ENCODE measurements at places on chromosomes 7 and 10.

DNA sequence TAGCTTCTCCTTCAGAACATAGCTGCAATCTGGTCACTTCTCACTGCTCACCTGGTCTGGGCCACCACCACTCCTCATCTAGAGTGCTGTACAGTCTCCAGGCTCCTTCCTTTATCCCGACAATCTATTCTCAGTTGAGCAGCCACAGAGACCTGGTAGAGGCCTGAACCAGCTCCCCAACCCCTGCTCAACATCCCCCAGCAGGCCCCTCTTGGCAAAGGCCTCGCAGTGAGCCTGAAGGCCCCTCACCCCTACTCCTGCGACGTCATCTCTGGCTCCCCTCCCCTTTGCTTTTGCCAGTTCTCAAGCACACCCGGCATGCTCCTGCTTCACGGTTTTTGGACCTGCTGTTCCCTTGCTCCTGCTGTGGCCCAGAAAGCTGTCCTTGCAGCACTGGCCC is 113.9 kb downstream of the ARHGAP22 start:
- DNase-seq, result no peak

GRCh38 chr10:114856544-114857287 is 35.1 kb downstream of the FHIP2A start:
- no peak for DNase-seq

- DNase-seq, result peak; percentile 36
These were observed 302.9 kb upstream of the PODXL start for GRCh38 chr7:131859147-131859821.

DNA sequence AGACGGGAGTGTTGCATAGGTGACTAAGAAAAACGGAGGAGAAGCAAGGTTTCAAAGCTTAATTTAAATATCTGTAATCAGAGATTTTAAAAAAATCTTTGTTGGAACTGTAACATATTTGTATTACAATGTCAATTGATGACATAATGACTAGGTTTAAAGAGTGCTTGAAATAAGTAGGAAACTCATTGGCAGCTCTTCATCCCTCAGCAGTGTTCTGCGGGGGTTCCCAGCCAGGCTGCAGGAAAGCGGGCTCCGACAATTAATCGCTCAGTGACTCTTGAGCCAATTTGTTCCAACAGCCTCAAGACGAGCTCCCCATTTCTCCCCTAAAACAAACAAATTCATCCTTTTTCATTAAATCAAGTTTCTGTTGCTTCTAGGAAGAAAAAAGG is 22.6 kb downstream of the CPXM2 start:
- DNase-seq, result no peak

GRCh38 chr10:97101166-97101940 is 84.4 kb downstream of the SLIT1 start:
- DNase-seq, result no peak

- DNase-seq, result no peak
These were observed 168.2 kb downstream of the ETV1 start for GRCh38 chr7:13821152-13821787.

DNA sequence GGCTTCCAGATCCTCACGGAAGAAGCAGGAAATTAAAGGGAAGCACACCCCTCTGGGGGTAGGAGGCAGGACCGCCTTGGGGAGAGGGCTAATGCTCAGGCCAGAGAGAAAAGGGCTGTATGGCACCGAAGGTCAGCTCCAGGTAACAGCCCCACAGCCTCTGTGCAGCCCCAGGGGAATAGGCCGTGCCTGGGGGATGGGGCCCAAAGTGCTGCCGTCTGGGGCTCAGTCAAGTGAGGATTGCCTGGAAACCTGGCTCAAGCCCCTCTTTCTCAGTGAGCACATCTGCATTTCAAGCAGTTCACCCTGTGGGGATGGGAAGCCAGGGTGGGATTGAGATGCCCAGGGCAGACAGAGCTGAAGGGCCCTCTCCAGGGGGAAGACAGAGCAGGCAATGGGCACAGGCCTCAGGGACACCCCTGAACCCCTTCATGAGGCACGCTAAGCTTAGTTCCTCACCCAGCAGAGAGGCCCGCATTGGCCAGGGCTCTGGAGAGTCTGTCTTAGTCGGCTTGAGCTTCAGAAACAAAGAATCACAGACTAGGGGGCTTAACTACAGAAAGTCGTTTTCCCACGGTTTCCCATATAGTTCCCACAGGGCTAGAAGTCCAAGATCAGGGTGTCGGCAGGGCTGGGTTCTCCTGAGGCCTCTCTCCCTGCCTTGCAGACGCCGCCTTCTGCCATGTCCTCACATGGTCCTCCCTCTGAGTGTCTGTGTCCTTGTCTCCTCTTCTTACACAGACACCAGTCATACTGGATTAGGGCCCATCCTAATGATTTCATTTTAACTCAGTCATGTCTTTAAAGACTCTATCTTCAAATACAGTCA is 118.2 kb downstream of the PTPN20 start:
- DNase-seq, result no peak

GRCh38 chr10:126163506-126163905 is 224.8 kb downstream of the ADAM12 start:
- DNase-seq, result no peak

GRCh38 chr10:78605800-78606350 is 462.9 kb upstream of the ZMIZ1 start:
- DNase-seq, result no peak

- DNase-seq, result no peak
These were observed 259.8 kb upstream of the SEMA3A start for GRCh38 chr7:84454174-84454959.

- DNase-seq, result peak; percentile 35
These were observed 2.6 kb downstream of the TMEM243 start for GRCh38 chr7:87216701-87217508.

GRCh38 chr7:103446049-103446520 is at the start of gene SLC26A5:
Gene SLC26A5 (minus strand): TSS chr7:103446207. CDS start chr7:103421514, 24,693 bp downstream.
- no peak for DNase-seq

DNA sequence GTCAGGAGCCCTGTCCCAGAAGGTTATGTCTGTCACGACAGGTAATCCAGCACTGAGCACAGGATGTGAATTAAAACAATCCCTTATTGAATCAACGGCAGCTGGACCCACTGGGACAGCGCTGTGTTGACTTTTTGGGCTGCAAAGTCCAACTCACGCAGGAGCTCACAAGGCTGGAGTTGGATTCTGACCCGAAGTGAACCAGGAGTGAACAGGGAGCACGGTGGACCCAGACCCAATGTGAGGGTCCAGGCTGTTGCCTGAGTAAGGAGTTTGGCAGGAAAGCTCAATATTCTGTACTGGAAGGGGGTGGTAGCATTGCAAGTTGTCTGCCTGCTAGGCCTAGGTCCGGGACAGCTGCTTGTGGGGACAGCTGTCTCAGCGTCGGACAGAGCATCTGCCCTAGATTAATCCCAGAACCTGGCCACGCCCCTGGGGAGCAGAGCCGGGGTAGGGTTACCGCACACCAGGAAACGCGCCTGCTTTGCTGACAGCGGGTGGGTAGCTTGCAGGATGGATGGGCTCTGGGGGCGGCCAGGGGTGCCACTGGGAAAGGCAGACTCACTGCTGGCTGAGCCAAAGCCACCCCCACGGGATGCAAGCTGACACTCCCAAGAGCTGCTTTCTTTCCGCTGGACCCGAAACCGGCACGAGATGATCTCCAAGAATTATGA is 24.0 kb downstream of the COL26A1 start:
- no peak for DNase-seq

GRCh38 chr7:18151422-18151821 is 123.8 kb upstream of the PRPS1L1 start:
- no peak for DNase-seq

DNA sequence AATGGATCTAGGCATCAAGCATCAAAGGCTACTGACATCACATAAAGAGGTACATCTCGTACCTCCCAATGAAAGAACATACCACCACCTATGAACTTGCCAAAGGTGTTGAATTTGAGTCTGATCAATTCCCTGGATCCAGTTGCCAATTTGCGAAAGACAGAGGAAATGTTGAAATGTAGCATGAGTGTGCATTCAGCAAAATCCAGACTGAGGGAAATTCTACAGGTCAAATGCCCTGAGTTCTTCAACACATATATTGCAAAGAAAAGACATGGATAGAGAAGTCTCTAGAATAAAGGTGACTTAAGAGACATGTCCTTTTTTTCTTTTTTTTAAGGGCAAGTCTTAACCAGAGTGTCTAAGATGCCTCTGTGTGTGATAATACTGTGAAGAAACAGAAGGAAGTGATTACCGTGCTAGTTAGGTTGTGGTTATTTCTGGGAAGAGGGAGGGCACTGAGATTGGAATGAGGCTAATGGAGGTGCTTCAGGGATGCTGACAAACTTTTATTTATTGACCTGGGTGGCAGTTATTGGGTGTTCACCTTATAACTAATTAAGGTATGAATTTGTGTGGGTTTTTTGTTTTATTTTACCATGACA is 128.7 kb downstream of the SAMD9 start:
- DNase-seq, result no peak

GRCh38 chr7:28528899-28529298 is 116.6 kb downstream of the CREB5 start:
- no peak for DNase-seq

DNA sequence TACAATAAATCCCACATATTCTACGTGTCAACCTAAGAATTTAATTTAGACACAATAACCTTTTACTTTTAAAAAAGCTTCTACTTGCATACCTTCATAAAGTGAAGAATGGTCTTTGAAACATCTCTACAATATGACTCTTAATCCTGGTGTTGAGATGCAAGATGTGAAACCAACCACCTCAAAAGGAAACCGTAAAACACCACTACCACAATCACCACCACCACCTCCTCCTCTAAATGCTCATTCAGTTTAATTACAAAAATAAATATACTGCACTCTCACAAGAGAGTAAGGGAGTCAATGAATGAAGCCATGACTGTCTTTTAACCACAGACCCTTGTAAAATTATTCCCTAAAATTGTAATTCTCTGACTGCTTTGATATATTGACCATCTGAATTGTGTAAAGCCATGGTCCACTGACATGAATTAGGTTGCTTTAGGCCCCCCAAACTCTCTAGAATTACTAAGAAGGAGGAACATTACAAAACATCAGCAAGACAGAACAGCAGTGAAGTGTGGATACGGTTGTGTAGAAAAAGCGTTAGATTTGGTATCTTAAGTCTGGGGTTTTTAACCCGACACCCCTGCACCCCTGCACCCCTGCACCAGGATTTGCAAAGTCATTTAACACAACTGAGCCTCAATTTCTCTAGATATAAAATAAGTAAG is 171.4 kb downstream of the SFMBT2 start:
- DNase-seq, result no peak

DNA sequence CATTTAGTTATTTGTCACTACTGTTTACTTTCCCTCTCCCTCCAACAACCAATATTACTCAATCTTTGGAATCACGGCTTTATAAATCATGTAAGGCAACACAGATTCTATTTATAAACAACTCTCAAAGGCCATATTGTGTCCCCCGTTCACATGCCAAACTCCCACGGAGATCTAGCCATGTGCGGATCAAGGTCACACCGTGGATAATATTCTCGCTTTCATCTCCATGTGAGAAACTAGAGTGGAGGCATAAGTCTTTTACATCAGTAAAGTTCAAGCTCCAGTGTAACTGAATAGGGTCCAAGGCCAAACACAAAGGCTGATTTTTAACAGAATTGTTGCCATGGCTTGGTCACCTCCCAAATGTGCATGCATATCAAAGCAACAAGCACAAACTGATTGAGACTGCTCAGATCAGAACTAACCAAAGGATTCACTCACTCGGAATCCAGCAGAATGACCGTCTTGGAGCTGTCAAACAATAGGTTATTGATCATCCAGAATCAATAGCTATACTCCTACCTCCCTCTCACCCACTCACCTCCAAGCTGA is 569.5 kb upstream of the LRRN3 start:
- DNase-seq, result no peak

DNA sequence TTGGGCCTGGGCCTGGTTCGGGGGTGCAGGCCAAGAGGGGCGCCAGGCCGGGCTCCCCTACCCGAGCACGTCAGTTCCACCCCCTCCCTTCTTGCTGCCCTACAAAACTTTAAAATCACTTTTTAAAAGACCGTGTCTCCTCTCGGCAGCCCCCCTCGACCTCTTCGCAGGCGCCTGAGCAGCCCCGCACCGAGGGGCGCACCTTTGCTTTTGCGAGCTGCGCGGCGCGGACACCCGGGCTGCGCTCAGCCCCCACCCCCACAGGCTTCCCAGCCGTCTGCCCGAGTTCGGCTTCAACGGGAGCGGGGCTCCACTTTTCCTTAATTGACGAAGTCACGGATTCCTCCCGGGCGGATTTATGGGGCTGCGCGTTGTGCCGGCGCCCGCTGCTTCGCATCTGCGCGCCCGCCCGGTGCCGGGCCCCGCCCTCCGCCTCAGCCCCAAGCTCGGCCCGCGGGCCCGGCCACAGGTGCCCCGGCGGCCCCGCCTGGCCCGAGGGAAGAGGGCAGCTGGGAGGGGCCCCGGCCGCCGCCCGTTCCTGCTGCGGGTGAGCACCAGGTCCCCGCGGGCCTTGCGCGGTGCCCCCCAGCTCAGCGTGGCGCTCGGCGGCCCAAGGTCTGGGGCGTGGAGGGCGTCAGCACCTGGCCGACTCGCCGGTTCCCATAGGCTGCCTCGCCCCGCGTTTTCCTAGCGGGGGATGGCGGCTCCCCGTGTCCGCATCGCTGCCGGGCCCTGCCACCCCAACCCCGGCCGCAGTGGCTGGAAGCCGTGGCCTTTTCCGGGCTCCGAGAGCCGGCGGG is 10.8 kb upstream of the MNX1 start:
- DNase-seq, result no peak

- DNase-seq, result no peak
These were observed 165.1 kb downstream of the TNS3 start for GRCh38 chr7:47416492-47417480.

GRCh38 chr7:42372479-42372878 is 135.5 kb upstream of the GLI3 start:
- DNase-seq, result no peak

DNA sequence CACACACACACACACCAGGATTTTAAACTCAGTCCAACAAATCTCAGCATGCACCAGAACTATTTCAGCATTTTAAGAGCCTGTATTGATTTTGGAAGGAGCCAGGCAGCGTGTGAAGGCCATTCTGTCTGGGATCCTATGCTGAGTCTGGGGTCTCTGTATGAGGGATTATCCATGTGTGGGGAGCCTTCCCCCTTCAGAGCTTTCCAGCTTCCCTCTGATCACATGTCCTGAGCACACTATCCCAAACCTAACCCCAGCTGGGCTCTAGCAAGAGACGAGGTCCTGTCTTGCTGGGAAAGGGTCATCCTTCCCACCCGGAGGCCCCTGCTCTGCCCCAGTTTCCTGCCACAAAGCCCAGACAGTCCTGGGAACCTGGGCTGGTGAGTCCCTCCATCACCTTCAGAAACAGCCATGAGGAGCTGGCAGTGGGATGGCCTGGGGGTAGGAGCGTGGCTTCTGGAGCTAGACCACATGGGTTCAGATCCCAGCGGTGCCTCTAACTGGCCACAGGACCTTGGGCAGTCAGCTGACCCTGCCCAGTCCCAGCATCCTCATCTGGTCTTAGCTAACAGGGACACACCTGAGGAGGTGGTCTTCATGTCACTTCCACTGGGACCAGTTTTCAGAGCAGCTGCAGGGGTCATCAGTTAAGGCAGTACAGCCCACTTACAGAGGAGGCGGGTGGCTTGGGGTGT is 79.6 kb upstream of the RET start:
- no peak for DNase-seq

DNA sequence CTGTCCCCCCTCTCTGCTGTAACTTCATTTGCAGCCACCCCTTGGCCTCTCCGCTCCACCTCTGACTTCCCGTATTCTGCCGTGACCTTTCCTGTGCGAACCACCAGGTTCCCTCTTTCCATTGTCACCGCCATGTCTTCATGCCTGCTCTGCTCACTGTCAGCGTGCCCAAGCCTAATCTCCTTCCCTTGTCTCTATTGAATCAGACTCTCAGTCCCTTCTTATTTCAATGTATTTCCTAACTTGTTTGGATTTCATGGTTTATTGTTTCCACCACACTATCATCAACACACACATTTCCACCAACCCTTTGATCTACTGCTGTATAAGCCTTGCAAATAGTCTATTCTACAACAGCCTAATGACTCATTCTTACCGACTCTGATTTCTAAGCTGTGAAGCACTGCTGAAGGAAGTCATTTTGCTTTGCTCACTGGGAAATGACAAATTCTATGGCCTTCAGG is 30.0 kb upstream of the INHBA start:
- DNase-seq, result no peak

All from activated naive CD4-positive, alpha-beta T cell treated with anti-CD3 and anti-CD28 coated beads, Interleukin-2, amount 50 U/mL, for 16 hours (primary cell).